ENCODE measurements at places on chromosomes 1 and 21. TPM values are rescaled to one million over a fixed set of nuclear protein-coding genes. Genes with fewer than 3 reads are reported as not detected.

KRTAP11-1 gene
- not detected for total RNA-seq

PPIAL4G gene
- not detected for total RNA-seq

ZBTB18 gene
- 34.5 TPM for total RNA-seq

LCE3E gene
- total RNA-seq, result not detected

DMRTA2 gene
- total RNA-seq, result not detected

TMPRSS3 gene
- not detected for total RNA-seq

CTSE gene
- total RNA-seq, result not detected

AUNIP gene
- total RNA-seq, result 5.5 TPM

SLC45A3 gene
- 8.8 TPM for total RNA-seq
